H1 (cell line): ENCODE measurements at places on chromosomes 1 and 21.

- no peak for DNase-seq
Measured at GRCh38 chr1:98405581-98406074, 255.9 kb upstream of the SNX7 start.

- DNase-seq = no peak
Measured at GRCh38 chr1:246959944-246960693, 28.4 kb upstream of the AHCTF1 start.

GRCh38 chr1:116276532-116276931 lies 96.5 kb upstream of the ATP1A1 start:
- no peak for DNase-seq

GRCh38 chr1:226549937-226550671 lies 1.5 kb downstream of the STUM start:
- DNase-seq = peak; percentile 71

DNA sequence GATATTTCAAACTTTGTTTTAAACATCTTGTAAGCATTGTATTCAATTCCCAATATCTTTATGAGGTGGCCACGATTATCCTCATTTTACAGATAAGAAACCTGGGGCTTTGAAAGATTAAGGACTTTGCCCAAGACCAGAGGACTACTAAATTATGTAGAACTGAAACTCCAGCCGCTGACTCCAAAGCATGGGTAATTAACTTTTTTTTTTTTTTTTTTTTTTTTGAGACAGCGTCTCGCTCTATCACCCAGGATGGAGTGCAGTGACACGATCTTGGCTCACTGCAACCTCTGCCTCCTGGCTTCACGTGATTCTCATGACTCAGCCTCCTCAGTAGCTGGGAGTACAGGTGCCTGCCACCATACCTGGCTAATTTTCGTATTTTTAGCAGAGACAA lies 68.7 kb downstream of the ALG14 start:
- no peak for DNase-seq

DNA sequence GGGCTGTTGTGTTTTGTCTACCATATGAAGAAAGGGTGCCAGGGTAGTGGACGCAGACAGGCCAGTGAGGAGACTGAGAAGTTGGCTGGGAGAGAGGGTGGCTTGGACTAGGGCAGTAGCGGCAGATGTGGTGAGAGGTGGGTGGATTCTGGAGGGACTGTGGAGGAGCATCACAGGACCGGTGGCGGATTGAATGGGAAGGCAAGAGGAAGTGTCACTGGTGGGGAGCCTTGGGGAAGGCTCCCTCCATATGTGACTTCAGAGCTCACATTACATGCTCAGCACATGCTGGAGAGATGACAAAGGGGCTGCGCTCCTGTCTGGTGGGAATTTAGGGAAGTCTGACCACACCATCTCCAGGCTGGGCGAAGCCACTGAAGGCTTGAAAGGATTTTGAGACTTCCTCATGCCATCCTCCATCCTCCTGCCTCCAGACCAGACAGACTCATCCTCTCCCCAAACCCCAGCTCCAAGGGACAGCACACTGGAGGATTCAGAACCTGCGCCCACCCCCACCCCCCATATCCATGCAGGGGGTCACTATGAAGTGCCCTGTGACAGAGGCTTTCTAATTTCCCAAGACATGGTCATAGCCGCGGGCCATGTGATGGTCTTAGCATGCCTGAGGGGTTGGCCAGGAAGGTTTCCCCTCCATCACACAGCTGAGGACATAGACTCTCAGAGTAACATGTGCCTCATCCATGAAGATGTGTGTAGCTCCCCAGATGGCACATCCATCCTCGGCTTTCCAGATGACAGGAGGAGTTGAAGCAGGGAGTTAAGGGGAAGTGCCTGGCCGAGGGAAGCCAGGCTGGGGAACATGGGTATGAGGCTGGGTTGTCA lies 138.8 kb upstream of the WNT4 start:
- no peak for DNase-seq

DNA sequence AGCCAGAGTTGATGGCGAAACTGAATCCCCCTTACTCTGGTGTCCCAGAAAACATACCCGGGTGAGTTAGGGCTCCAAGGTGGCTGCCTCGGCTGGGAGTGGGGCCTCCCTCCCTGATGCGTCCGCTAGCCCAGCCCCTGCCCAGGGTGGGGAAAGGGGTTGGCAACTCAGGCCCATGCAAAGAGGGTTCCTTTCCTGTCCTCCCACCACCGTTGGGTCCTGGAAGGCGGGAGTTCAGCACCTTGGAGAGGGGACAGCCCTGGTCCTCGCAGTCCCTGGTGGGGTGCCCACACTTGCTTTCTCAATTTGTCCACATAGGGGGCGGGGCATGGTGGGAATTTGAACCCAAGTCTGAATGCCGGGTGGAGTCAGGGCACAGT lies 6.1 kb downstream of the SRM start:
- DNase-seq = peak; percentile 89

DNA sequence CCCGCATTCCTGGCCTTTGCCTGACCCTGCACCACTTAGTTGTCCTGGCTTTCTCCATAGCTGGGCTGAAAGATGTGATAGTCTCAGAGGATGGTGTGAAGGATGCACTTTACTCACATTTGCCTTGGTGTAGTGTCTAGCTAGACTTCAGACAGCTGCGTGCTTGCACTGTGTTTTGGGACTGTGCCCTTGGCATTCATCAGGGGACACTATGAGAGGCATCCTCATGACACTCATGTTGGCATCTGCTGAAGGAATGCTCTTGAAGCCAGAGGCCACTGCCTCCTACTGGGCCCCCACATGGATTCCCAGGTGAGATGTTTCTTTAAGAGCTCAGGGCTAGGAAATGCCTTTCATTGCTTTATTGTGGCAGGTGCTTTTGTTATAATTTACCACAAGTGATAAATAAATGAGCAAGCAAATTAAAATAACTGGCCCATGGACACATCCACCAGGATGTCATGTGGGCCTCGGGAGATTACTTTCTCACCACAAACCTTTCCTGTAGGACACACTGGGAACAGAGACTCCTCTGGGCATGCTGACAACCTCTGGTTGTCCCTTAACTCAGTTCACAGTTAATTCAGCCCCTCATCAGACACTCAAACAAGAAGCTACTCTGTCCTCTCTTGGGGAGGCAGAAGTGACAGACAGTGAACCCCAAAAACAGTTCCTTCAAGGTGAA lies 99.4 kb upstream of the SPATA6 start:
- no peak for DNase-seq

GRCh38 chr1:145992958-145993617 lies 3.3 kb downstream of the TXNIP start:
- DNase-seq = no peak

GRCh38 chr1:72003092-72003491 lies 279.2 kb downstream of the NEGR1 start:
- DNase-seq = no peak
